Mucosa of descending colon (tissue), 3 donors: ENCODE measurements at places on chromosomes 1 and 21. TPM values are rescaled to one million over a fixed set of nuclear protein-coding genes. Genes with fewer than 3 reads are reported as not detected.

GRCh38 chr21:40422896-40423635 is 423.9 kb downstream of the DSCAM start:
- DNase-seq, result no peak

GRCh38 chr1:245216366-245217115 is 61.8 kb downstream of the KIF26B start:
- DNase-seq, result no peak

DNA sequence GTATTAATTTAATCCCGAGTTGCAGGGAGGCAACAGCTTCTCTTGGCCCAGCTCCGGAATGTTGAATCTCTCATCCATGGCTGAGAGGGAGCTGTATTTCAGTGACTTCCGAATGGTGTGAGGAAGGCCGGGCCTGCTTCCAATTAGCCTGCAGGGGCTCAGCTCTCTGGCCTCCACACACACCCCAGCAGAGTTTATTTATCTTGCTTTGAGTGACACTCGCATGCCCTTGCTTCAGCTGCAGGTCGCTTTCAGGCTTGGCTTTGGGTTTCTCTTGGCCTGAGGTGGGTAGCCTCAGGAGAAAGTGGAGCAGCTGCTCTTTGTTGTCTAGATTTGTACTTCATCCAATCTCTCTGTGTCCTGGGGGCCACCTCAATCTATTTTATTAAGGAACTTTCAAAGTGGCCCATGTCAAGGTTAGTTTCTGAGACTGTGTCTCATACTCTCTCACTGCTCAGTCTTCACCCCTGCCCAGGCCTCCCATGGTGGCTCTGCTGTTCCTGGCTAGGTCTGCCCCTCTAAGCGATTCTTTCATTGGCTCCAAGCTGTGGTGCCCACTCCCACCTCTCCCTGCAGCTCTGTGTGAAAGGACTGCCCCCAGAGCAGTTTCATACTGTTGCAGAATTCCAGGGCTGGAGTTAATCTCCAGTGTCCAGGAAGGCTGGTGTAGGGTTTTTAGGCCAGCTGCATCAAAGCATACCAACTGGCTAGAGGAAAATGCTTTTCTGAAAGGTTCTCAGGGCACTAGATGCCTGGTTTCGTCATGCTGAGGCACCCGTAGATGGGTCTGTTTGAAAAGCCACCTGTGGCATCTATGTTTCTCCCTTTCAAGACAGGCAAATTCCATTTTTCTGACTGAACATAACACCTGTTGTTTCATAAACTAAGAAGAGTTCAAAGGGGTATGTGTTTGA is 153.5 kb downstream of the PLXNA2 start:
- no peak for DNase-seq

GRCh38 chr1:95903060-95903459 is 669.0 kb downstream of the RWDD3 start:
- DNase-seq, result no peak

- DNase-seq, result no peak
Measured at GRCh38 chr1:207346513-207346912, 25.0 kb downstream of the CD55 start.

DNA sequence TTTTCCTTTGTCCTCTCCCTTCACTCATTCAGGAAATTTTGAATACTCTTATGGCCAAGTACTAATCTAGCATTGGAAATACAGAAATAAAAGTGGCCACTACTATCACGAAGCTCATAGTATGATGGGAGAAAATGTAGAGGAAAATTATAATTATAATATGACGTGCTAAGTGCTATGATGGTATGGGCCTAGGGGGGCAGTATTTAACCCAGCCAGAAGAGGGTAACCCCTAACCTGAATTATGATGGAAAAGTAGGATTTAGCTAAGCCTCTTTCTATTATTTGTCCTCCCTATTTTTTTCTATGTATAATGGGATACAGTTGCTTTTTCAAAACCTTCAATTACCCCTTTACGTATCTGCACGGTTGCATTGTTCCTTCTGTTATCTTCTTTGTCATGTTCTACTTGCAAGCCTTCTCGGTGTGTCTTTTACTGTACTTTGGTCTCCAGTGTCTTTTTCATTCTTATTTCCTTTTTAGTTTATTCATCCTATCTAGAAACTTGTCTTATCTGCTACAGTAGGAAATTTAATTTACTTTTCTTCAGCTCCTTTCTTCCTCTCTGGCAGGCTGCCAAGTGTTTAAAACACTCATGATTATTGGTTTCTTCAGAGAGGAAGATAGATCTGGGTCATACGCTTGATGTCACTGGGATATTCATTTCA is 88.8 kb upstream of the GPR52 start:
- no peak for DNase-seq

DNA sequence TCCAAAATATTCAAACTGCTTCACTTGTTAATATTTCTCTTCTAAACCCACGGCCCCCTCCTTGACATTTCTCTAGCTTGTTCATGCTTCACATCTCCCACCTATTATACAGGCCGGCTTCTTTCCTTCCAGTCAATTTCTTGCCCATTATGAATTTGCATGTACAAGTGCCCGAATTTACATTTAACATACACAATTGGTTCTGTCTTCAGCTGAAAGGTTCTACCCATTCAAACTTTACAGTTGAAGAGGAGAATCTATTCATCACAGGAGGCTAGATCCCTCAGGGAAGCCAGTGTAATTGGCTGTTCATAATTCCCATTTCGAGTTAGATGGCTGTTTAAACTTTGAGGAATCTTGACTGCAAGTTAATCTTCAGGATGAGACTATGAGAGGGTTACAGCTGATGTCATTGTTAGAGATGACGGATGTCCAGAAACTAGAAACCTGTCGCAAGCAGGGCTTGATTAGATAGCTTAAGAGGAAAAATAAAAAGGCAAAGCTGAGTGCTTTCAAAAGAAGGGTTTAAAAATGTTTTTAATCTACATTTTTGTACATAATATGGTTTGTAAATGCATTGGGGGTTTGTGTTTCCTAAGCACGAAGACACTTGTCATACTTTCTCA is 157.0 kb downstream of the ADSS2 start:
- no peak for DNase-seq

GRCh38 chr21:36297938-36298572 is 21.9 kb upstream of the MORC3 start:
- peak; percentile 91 for DNase-seq

GRCh38 chr21:32382108-32382644 is 10.6 kb downstream of the URB1 start:
- DNase-seq, result no peak

DNA sequence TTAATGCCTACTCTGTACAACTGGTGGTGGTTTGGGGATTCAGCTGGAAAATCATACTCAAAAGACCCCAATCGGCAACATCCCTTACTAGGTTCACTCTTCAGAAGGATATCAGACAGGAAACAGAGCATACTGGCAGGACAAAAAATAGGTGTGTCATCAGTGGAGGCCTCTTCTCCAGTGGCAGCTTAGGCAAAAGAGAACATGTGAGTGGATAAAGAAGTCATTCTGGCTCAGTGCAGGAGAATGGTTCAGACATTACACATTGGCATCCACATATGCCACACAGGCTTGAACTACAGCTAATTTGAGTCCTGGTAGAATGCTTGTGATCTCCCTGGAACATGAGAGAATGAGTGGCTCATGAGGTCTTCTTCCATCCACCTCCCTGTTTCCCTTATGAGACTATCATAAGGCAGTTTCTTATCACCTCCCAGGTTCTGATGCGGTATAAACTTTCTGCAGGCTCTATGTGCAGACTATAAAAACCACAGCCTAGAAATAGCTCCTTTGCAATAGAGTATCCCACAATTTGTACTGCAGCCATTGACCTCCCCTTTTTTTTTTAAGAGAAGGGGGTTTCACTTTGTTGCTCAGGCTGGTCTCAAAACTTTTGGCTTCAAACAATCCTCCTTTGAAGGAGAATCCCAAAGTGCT is 24.7 kb downstream of the VAMP4 start:
- no peak for DNase-seq

DNA sequence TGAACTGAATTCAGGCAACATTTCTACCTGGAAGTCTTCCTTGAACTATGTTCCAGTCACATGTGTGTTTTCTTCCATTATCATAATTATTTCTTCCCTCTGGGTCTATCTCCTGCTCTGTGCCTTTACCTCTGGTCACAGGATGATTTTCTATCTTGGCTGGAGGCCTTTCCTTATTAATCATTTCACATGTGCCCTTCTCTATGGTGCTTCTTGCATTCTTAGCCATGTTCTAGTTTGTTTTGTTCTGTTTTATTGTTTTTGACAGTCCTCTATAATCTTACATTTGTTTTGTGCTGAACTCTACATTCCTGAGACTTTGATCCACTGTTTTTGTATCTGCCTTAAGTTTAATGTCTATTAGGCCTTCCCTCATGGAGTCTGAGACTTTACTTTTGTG is 51.0 kb downstream of the SGIP1 start:
- no peak for DNase-seq

- DNase-seq, result no peak
Measured at GRCh38 chr1:28928314-28928941, 14.1 kb downstream of the EPB41 start.

DNA sequence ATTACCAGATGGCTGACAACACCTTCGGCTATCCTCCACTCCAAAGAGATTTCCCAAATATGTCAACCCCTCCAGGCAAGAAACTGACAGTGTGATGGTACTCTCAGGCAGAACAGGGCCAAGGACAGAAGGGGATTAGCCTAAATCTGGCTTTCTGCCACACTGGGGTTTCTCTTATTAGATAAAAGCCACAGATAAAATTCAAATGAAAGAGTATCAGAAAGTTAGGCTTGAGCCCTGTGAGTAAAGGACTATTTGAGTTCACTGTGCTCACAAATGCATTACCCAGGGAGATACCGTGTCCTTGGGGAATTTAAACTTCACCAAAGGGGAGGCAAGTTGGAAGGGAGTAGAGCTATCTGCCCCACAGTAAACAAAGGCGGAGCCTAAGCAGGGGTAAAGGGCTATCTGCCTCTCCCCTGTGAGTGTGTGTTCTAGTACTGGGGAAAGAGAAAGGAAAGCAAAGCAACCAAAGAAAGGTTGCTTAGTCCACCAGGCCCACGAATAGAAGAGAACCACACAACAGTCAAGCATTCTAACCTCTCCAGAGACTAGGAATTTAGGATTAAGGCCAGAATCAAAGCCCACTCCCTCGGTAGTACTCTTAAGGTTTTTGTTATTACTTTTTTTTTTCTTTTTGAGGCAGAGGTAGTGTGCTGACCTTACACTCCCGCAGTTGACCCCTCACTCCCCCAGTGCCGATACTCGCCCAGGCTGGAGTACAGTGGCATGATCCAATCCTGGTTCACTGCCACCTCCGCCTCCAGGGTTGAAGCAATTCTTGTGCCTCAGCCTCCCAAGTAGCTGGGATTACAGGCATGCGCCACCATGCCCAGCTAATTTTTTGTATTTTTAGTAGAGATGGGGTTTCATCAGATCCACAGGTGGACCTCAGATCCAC is 12.7 kb downstream of the TPM3 start:
- DNase-seq, result no peak

DNA sequence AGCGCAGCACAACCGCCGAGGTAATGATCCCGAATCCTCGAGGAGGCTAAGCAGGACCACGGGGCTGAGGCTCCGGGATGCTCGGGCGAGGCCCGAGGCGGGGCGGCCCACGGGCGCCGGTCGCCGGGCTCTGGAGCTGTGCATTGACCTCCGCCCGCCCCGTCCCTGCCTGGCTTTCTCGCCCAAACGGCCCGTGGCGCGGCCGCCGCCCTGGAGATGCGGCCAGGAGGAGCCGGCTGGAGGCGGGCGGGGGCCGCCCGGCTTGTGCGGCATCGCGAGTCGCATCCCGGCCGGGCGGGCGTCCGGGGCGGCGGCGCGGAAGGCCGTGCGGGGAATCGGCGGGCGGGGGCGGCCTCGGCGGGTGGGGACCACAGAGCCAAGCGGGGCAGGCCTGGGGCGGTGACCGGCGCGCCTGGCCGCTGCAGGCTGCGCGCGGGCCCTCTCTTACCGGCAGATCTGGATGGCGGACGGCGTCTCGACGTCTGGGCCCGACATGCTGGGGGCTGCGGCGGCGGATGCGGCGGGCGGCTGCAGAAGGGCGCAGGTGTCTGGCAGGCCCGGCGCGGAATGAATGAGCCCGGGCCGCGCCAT is 663 bp downstream of the ACOT7 start:
- DNase-seq, result no peak

DNA sequence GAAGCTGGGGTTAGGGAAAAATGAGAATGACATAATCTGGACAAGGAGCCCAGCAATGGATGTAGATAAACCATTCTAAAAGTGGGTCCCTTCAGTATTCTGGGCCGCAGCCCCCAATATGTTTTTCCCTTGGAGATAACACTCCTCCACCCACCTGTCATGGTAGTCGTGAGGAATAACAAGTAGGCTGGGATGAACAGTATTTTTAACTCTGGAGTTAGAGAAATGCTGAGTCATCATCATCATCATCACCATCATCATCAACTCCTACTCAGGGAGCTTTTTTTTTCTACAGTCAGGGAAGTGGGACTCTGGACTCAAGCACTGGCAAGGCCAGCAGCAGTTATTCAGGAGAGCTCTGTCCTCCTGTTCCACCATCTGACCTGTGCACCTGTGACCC is 12.8 kb downstream of the CADM3 start:
- DNase-seq, result no peak

- DNase-seq, result no peak
Measured at GRCh38 chr21:46193829-46194373, 9.6 kb upstream of the SPATC1L start.

- no peak for DNase-seq
Measured at GRCh38 chr1:89203166-89203565, 4.4 kb upstream of the GBP4 start.

DNA sequence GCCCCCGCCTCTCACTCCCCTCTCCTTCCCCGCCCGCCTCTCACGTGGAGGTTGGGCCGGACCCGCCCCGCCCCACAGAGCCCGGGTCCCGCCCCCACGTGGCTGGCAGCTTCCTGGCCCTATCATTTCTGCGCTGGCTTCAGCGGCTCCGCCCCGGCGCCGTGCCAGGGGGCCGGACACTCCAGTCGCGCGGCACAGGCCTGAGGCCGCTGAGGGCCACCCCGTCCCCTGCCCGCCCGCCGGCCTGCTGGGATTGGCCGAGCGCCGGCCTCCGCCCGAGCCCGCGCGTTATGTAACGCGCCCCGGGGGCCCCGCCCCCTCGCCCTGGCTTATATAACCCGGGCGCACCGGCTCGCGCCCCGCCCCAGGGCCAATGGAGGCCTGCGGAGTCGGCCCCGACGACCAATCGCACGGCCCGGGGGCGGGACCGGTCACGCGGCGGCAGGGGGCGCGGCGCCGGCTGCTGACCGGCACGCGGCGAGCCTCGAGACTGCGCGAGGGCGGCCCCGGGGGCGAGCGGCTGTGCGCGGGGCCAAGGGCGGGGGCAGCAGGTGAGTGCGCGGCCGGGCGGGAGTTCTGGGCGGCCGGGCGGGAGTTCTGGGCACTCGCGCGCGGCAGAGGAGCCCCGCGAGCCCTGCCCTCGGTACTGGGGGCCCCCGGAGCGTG is at the start of gene PER3:
TSS of gene PER3 (plus strand) at position 466 of the 666 bp plus-strand sequence. CDS start 587 bp downstream, outside the sequence.
- DNase-seq, result peak; percentile 95

ANGPTL1 gene
- total RNA-seq, result 2.8 TPM

ARMH1 gene
- total RNA-seq, result 4.1 TPM

AHCTF1 gene
- 41.6 TPM for total RNA-seq

RHD gene
- not detected for total RNA-seq

SEMA6C gene
- total RNA-seq, result 4.3 TPM

UMODL1 gene
- total RNA-seq, result 0.90 TPM

S100A3 gene
- not detected for total RNA-seq

TEKT2 gene
- 0.32 TPM for total RNA-seq
